ENCODE measurements at places on chromosomes 16 and 17.

GRCh38 chr17:58096892-58097291 lies 13.7 kb downstream of the DYNLL2 start:
- no peak for DNase-seq

- DNase-seq, result no peak
These were observed 436 bp upstream of the BRIP1 start for GRCh38 chr17:61863801-61864126.

- no peak for DNase-seq
These were observed 630.7 kb downstream of the TOX3 start for GRCh38 chr16:51916231-51916630.

- no peak for DNase-seq
These were observed 593.8 kb downstream of the MAF start for GRCh38 chr16:79006765-79007164.

GRCh38 chr17:37174205-37174604 lies 201.6 kb upstream of the C17orf78 start:
- DNase-seq, result peak; percentile 81

Measured in Ammon's horn (tissue), 1 donor.